Uterine smooth muscle cell (primary cell): ENCODE measurements at places on chromosomes 3 and 15. TPM values are rescaled to one million over a fixed set of nuclear protein-coding genes. Genes with fewer than 3 reads are reported as not detected.

The PLA2G4E gene
- not detected in 2 replicates for total RNA-seq

The CHRNA3 gene
- total RNA-seq: not detected in 2 replicates

The CD96 gene
- total RNA-seq: not detected in 2 replicates

The COL6A5 gene
- under 0.01 TPM in 1 of 2 replicates, not detected in the other for total RNA-seq

The RBP2 gene
- total RNA-seq: not detected in 2 replicates

The PPM1L gene
- total RNA-seq: 0.75 and 0.77 TPM in 2 replicates

The GPR149 gene
- total RNA-seq: not detected in 2 replicates

The TRMT10C gene
- 23.9 and 33.5 TPM in 2 replicates for total RNA-seq

The RAB8B gene
- 85.2 and 101 TPM in 2 replicates for total RNA-seq

The CHL1 gene
- under 0.01 TPM in 2 replicates for total RNA-seq

The OXTR gene
- 8.9 and 12.1 TPM in 2 replicates for total RNA-seq

The PAK6 gene
- total RNA-seq: under 0.01 TPM in 2 replicates

The NRROS gene
- 2.2 and 3.0 TPM in 2 replicates for total RNA-seq

The IP6K2 gene
- 38.3 and 40.7 TPM in 2 replicates for total RNA-seq

The TMCO5A gene
- under 0.01 TPM in 1 of 2 replicates, not detected in the other for total RNA-seq

The MESP2 gene
- 0.55 and 0.75 TPM in 2 replicates for total RNA-seq

The GP5 gene
- under 0.01 TPM in 1 of 2 replicates, not detected in the other for total RNA-seq

The ASB14 gene
- under 0.01 TPM in 1 of 2 replicates, not detected in the other for total RNA-seq

The MASP1 gene
- total RNA-seq: 56.8 and 123 TPM in 2 replicates

The RTP3 gene
- total RNA-seq: not detected in 2 replicates

The TERC gene
- total RNA-seq: 597 and 759 TPM in 2 replicates

The POTEB gene
- not detected in 2 replicates for total RNA-seq

The TM6SF1 gene
- total RNA-seq: 0.22 and 0.62 TPM in 2 replicates

The INAFM2 gene
- 8.7 and 10.1 TPM in 2 replicates for total RNA-seq
